ENCODE measurements at places on chromosomes 12 and 14. TPM values are rescaled to one million over a fixed set of nuclear protein-coding genes. Genes with fewer than 3 reads are reported as not detected.

The JAG2 gene
- 26.1 TPM for total RNA-seq

The REP15 gene
- 5.5 TPM for total RNA-seq

DNA sequence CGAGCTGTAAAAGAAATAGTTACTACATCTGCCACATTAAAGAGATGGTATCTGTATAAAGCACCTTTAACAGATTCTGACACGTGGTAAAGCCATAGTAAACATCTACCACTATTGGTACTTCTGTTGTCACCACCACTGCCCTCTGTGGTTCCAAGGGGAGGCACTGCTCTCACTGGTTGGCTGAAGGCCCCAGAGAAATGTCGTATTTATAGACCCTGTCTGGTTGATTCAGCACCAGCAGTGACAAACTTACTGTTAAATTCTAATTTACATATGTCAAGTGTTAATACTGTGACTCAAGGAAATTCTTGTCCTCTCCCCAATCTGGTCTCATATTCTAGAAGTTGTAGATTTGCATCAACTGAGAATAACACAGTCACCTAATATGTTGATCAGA lies 281.1 kb downstream of the ERC1 start:
- no peak overlapping the region for H3K27ac ChIP-seq
- H3K27me3 ChIP-seq = no peaks in the 10 kb centered on the region

- no peak for DNase-seq
- no peaks in the 10 kb centered on the region for H3K36me3 ChIP-seq
- no peak overlapping the region for H3K4me3 ChIP-seq
- no peaks in the 10 kb centered on the region for H3K4me1 ChIP-seq
- H3K27ac ChIP-seq = no peak overlapping the region
- H3K27me3 ChIP-seq = no peaks in the 10 kb centered on the region
These were observed 109.1 kb upstream of the BCAT1 start for GRCh38 chr12:25058012-25058411.

- no peak for DNase-seq
- H3K27ac ChIP-seq = peak overlapping the region; percentile 27
These were observed 9.3 kb downstream of the TNFAIP2 start for GRCh38 chr14:103132381-103133209.

DNA sequence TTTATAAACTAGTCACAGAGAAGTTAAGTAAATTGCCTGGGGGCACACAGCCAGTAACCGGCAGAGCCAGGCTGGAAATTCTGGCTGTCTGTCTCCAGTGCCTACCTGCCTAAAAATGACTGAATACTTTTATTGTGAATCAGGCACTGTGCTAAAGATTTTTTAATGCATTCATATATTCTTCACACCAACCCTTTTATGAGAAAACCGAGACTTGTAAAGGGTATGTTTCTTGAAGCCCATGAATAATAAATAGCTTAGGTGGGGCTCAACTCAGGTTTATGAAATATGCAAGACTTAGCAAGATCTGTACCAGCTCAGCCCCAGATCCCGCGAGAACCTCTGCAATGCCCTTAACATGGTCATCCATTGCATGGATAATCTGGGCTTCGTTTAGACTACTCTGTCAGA lies 60.8 kb downstream of the TMCC3 start:
- H3K27me3 ChIP-seq = no peaks in the 10 kb centered on the region
- H3K4me3 ChIP-seq = no peak overlapping the region
- no peak overlapping the region for H3K27ac ChIP-seq
- no peaks in the 10 kb centered on the region for H3K36me3 ChIP-seq

DNA sequence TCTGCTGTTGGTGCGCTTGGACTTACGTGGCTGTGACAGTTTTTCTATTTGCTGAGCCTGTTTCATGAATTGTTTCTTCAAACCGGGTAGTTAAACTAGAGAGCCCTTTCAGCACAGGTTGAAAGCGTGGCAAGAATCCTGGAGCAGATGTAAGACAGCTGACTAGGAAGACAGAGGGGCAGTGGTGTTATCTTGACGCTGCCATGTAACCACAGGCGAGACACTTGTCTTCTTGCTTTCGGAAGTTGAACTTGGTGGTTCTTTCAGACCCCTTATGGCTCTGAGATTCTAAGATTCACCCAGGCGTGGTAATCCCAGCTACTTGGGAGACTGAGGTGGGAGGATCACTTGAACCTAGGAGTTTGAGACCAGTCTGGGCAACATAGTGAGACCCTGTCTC lies 4.3 kb downstream of the EMP1 start:
- H3K27me3 ChIP-seq = no peaks in the 10 kb centered on the region
- no peak for DNase-seq
- H3K4me3 ChIP-seq = peak overlapping the region; percentile 71
- H3K27ac ChIP-seq = peak overlapping the region; percentile 94
- peaks cover 82% of the 10 kb centered on the region for H3K4me1 ChIP-seq
- no peaks in the 10 kb centered on the region for H3K36me3 ChIP-seq

DNA sequence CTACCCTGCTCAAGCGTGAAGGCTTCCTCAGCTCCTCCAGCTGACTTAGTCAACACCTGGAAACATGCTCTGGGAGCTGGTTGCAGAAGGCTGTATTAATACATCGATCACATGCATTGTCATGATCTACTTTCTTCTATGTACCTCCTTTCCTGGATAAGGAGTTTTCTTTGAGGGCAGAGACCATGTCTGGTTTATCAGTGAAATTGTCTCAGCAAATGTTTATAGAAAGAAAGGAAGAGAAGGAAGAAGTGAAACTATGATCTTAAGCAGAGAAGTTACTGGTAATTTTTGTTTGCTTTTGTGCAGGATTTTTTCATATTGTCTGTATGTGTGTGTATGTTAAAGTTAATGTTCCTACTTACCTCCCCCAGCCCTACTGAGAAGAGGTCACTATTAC lies 4.5 kb downstream of the DYRK4 start:
- H3K36me3 ChIP-seq = no peaks in the 10 kb centered on the region
- DNase-seq = no peak
- H3K4me1 ChIP-seq = peaks cover 11% of the 10 kb centered on the region
- peaks cover 20% of the 10 kb centered on the region for H3K27me3 ChIP-seq
- peak overlapping the region; percentile 21 for H3K27ac ChIP-seq

Data from left ventricle myocardium inferior (tissue), 1 donor.